Tibial nerve (tissue), 4 donors: ENCODE measurements at places on chromosomes 2 and 18. TPM values are rescaled to one million over a fixed set of nuclear protein-coding genes. Genes with fewer than 3 reads are reported as not detected.

Gene SIX3
- not detected for total RNA-seq

Gene CHRNG
- not detected for total RNA-seq

Gene NDUFV2
- 78.3 TPM for total RNA-seq

Gene ASB18
- not detected for total RNA-seq

Gene CCNYL1
- total RNA-seq, result 15.9 TPM

- DNase-seq, result no peak
These were observed 8.0 kb upstream of the ANO7 start for GRCh38 chr2:241180495-241180894.

DNA sequence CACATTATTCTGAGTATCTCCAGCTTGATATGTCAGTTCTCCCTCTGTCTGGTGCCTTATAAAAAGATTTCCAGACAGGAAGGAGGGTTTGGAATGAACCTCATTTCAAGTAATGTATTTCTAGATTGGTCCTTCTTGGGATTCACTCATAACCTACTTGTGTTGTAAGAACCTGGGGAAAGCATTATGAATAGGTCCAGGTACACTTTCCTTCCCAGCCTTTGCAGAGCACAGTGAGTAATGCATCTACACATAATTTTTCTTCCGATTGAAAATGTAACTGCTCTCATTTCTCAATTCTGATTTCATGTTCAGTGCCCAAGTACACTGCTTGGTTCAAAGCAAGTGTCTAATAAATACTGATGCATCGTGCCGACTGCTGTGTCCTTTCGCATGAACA, 25.0 kb upstream of the ACAA2 start:
- no peak for DNase-seq

DNA sequence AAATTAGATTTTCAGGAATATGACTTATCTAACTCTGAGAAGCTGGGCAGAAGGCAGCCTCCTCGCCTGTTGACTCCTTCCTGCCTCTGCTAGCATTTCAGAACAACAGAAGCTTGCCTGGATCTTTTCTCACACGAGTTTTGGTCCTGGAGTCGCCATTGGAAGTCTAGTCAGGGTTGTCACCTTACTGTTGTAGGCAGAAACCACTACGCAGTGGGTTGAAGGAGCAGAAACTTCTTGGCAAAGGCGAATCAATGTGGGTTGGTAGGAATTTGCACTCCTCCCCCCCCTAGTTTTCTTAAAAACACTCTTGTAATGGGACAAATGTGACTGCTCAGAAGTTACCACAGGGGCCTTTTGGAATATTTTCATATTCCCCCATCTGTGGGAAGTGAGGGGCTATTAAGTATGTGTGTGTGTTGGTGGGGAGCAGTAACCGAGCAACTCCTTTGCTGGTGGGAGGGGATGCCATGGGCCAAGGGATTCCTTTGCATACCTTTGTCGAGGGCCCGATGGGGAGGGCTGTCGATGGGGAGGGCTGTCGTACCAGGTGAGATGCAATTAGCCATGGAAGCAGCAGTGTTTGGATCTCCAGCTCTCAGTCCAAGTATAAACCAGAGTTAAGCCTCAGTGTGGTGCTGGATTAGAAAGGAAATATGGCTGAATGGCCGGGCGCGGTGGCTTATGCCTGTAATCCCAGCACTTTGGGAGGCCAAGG, 117.4 kb downstream of the FMNL2 start:
- DNase-seq, result no peak

GRCh38 chr2:151619337-151619989, 114.8 kb downstream of the NEB start:
- DNase-seq, result no peak

DNA sequence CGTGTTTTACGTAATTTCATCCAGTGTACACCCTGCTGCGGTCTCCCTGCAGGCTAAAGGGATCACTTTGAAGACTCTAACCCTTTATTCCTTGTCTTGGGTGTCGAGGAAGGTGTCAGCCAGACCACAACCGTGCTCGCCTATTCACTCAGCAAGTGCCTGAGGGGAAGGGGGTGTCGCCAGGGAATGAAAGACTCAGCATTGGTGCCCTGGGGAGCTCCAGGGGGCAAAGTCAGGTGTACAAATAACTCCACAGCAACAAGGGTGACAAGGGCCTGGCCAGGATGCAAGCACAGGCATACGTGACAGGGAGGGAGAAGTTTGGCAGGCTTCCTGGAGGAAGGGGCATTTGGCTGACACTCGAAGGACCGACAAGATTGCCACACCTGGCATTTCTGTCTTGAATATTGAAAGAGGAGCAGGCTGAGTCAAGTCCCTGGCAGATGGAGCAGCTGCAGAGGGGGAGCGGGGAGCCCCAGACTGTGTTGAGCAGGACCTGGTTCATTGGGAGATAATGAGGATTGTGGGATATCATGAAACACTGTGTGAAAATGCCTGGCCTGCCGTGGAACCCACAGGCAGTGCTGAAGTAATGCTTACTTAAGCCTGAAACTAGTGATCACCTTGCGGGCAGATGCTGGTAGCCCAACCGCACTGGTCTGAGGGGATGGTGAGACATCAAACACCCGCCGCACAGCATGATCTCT, 93.9 kb downstream of the RHOB start:
- no peak for DNase-seq

- DNase-seq, result no peak
These were observed 65.8 kb downstream of the CRIM1 start for GRCh38 chr2:36421379-36421778.

DNA sequence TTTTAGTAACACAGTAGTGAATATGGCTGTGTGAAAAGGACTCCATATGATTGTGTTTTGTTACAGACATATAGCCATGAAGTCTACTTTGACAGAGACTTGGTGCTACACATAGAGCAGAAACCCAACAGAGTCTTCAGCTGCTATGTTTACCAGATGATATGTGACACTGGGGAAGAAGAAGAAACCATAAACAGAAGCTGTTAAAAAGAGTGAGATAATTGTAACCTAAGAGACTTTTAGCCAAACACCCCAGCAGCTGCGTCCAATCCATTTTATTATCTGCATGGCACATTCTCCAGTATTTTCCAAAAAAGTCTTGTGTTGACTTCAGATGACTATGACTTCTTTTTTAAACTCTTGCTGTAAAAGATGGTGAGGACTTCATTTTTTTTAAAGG, 41.4 kb upstream of the CYBRD1 start:
- no peak for DNase-seq

- DNase-seq, result peak; percentile 30
These were observed 706 bp downstream of the UBXN2A start for GRCh38 chr2:23940718-23941620.

- DNase-seq, result no peak
These were observed 153.9 kb upstream of the PELI1 start for GRCh38 chr2:64298161-64298560.

GRCh38 chr2:168748461-168748860, 54.0 kb upstream of the NOSTRIN start:
- no peak for DNase-seq

- no peak for DNase-seq
These were observed 24.4 kb upstream of the TUBB6 start for GRCh38 chr18:12283666-12284065.

GRCh38 chr2:213261715-213262114, 22.5 kb upstream of the SPAG16 start:
- DNase-seq, result no peak

DNA sequence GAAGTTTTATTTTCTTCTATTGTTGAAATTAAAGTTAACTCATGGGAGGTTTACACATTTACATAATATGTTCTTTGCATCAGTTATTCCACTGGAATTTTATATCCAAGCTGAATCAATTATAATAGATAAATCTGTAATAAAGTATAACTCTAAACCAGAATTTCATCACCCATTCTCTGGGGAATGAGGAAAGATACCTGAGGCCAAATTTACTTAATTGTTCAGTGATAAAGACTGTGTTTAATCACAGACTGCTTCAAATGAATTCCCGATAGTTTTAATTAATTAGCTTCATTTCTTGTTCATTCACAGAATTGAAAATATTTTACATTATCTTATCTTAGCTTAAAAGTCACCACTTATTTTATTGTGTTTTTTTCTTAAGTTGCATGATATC, 562.5 kb downstream of the ERBB4 start:
- DNase-seq, result no peak

DNA sequence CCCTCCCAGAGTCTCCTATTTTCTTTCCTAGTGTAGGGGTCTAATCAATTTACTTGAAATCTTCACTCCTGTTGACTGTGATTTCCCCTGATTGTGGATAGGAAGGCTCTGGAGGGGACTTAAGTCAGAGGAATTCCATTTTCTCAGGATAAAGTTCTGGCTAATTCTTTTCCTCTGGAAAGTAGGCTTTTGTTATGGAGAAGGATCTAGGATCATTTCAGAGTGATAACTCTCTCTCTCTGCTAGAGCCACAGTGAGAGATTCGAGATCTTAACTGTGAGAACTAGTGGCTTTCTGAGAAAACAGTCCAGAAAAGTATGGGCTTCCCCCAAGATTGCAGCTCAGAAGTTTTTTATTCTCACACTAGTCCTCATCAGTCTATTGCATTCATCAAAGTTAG, 163.9 kb upstream of the TFPI start:
- no peak for DNase-seq
